Activated CD8-positive, alpha-beta memory T cell treated with anti-CD3 and anti-CD28 coated beads, Interleukin-2, amount 10 ng/mL, durations not matched to agents 7 days and 5 days (primary cell): ENCODE measurements at places on chromosomes 7 and 10.

- no peak overlapping the region for H3K27ac ChIP-seq
- no peaks in the 10 kb centered on the region for H3K27me3 ChIP-seq
- no peaks in the 10 kb centered on the region for H3K4me1 ChIP-seq
- no peaks in the 10 kb centered on the region for H3K36me3 ChIP-seq
- H3K4me3 ChIP-seq, result no peak overlapping the region
Measured at GRCh38 chr7:116021237-116021636, 9.3 kb downstream of the TFEC start.

DNA sequence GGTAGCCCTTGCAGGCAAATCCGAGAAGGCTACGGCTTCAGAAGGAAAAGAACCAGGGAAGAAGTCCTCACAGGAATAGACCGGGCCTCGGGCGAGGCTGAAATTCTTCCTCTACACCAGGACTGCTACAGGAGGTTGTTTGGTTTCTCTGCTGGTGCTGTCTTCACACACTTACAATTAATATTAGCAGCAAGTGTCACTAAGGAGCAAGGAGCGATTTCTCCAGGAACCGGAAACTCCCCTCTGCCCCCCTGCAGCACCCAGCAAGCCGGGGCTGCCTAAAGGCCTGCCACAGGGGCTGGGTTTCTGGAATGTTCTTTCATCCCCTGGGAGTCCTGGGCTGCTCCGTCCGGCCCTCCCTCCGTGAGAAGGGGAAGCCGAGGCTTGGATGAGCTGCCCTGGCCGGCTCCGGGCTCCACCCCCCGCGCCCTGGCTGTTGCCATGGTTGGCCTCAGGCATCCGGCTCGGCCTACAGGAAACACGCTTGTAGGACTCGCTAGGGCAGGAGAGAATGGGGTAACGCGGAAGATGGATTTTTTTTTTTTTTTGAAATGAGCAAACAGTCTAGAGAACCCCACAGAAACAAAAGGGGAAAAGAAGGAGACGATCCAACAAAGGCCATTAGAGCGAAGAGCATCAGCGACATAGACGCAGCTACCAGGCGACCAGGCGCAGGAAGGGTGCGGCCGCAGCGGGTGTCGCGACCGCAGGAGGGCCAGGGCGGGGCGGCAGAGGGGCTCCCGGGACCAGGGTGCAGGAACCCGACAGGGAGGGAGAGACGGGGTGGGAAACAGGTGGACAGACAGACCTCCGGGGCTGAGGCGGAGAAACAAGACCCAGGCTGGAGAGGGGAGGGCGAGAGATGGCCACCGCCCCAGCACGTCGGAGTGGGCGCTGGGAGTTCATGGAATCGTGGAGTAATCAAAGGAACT lies 33.0 kb downstream of the EN2 start:
- H3K27me3 ChIP-seq, result peaks cover 47% of the 10 kb centered on the region
- H3K4me1 ChIP-seq, result peaks cover 20% of the 10 kb centered on the region
- peak overlapping the region; percentile 66 for H3K4me3 ChIP-seq
- H3K36me3 ChIP-seq, result peaks cover 2% of the 10 kb centered on the region
- peak; percentile 77 for DNase-seq

- no peaks in the 10 kb centered on the region for H3K36me3 ChIP-seq
- H3K27ac ChIP-seq, result no peak overlapping the region
- DNase-seq, result no peak
- no peaks in the 10 kb centered on the region for H3K27me3 ChIP-seq
- H3K4me3 ChIP-seq, result no peak overlapping the region
Measured at GRCh38 chr7:18552943-18553604, 57.5 kb downstream of the HDAC9 start.

GRCh38 chr7:28530175-28530802 lies 118.0 kb downstream of the CREB5 start:
- no peak for DNase-seq
- no peak overlapping the region for H3K4me3 ChIP-seq
- H3K27me3 ChIP-seq, result no peaks in the 10 kb centered on the region
- no peaks in the 10 kb centered on the region for H3K36me3 ChIP-seq
- no peak overlapping the region for H3K27ac ChIP-seq
- no peaks in the 10 kb centered on the region for H3K4me1 ChIP-seq

DNA sequence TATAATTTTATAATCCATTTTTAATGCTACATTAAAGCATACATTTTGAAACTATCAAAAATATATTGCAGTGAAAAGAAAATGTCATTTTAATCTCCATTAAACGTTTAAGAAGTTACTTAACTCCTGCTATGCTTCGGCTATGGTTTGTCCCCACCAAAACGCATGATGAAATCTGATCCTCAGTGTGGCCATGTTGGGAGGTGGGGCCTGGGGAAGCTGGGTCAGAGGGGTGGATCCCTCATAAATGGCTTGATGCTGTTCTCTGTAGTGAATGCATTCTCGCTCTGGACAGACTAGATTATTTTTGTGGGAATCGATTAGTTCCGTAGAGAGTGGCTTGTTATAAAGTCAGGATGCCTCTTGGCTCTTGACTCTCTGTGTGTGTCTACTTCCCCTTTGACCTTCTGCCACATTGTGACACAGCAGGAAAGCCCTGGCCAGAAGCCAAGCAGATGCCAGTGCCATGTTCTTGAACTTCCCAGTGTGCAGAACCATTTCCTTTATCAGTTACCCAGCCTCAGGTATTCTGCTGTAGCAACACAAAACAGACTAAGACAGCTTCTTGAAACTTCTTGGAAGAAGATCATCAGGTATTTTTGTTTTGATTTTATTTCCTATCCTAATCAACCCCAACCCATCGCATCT lies 77.8 kb downstream of the TCERG1L start:
- H3K36me3 ChIP-seq, result no peaks in the 10 kb centered on the region
- DNase-seq, result no peak
- H3K27me3 ChIP-seq, result no peaks in the 10 kb centered on the region
- no peak overlapping the region for H3K27ac ChIP-seq

DNA sequence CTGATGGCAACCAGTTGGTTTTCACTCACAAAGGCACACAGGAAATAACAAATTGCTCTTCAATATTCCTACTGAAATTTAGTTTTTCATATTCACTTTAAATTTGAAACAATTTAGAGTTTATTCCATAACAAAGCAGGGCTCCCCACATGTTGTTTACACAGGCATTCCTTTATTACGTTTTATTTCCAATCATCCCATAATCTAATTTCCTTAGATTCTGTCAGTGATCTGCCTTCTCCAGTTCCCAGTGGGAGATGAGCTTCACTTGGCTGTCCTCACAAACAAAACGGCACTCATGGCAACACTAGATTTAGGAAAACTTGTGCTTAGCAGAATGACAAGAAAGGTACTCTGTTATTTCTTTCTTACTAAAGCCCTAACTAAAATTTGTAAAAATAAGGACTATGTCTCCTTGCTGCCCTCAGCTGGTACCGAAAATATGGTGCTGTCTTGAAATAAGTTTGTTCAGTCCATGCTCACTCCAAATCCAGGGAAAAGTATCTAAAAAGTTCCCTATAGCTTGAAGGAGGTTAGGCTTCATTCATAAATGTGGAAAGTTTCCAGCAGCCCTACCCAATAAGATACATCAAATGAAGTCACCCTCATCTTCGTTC lies 23.0 kb downstream of the PHYH start:
- H3K4me1 ChIP-seq, result peaks cover under 1% of the 10 kb centered on the region
- peaks cover 1% of the 10 kb centered on the region for H3K36me3 ChIP-seq
- no peaks in the 10 kb centered on the region for H3K27me3 ChIP-seq
- no peak overlapping the region for H3K27ac ChIP-seq
- H3K4me3 ChIP-seq, result no peak overlapping the region
- no peak for DNase-seq

GRCh38 chr10:132765435-132765834 lies 20.5 kb downstream of the NKX6-2 start:
- no peak overlapping the region for H3K4me3 ChIP-seq
- H3K27ac ChIP-seq, result no peak overlapping the region
- no peaks in the 10 kb centered on the region for H3K36me3 ChIP-seq
- no peaks in the 10 kb centered on the region for H3K4me1 ChIP-seq

DNA sequence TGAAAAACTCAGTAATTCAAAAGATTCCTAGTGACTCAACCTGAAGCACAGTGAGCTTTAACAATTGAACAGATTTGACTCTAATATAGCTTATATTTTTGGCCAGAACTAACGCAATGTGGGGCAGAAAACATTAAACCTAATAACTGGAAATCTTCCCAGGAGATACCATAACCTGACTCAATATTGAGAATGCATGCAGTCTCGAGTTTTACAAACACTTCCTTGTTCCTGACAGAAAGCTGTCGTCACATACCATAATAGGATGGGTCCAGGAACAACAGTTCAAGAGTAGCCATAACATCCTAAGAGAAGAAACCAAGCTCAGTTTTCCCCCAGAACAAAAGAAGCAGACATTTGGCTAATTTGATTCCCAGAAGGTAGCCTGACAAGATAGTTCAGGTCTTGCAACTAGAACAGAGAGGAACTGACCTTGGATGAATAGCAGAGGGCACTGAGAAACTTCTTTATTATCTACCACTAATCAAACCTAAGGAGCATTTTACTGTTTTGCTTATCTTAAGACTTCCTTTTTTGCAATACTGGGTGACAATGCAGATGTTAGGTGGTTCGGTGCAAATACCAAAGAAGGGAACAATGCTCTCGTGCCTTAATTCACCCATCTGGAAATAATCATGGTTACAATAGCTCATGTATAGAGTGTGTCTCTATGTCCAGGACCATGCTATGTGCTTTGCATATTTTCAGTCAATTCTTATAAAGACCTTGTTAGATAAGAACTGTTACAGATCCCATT lies 38.6 kb upstream of the ACSL5 start:
- no peak for DNase-seq
- H3K4me1 ChIP-seq, result peaks cover 2% of the 10 kb centered on the region
- H3K27me3 ChIP-seq, result peaks cover 3% of the 10 kb centered on the region
- no peak overlapping the region for H3K4me3 ChIP-seq
- no peaks in the 10 kb centered on the region for H3K36me3 ChIP-seq

- H3K4me3 ChIP-seq, result no peak overlapping the region
- peaks cover 1% of the 10 kb centered on the region for H3K36me3 ChIP-seq
Measured at GRCh38 chr10:129605986-129606518, 139.0 kb downstream of the MGMT start.

DNA sequence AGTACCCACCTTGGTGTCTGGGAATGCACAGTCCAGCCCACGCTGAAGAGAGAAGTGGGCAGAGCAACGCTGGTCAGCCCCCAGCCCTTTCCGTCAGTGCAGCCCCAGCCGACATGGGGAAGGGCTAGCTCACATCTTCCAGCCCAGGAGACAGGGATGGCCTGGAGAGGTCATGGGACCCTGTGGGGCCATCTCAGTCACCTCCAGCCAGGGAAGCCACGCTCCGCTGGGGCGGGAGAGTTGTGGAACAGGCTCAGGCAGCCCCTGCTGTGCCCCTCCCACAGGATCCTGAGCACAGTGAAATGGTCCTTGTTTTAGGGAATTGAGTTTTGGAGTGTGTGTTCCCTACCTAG lies 85.1 kb downstream of the PAXIP1 start:
- peaks cover 23% of the 10 kb centered on the region for H3K27me3 ChIP-seq
- H3K36me3 ChIP-seq, result no peaks in the 10 kb centered on the region
- H3K4me3 ChIP-seq, result no peak overlapping the region
- H3K27ac ChIP-seq, result no peak overlapping the region
- peaks cover 4% of the 10 kb centered on the region for H3K4me1 ChIP-seq
- no peak for DNase-seq

GRCh38 chr10:124225467-124226270 lies 132.3 kb upstream of the CHST15 start:
- peak overlapping the region; percentile 79 for H3K27ac ChIP-seq
- DNase-seq, result peak; percentile 75
- no peaks in the 10 kb centered on the region for H3K27me3 ChIP-seq

DNA sequence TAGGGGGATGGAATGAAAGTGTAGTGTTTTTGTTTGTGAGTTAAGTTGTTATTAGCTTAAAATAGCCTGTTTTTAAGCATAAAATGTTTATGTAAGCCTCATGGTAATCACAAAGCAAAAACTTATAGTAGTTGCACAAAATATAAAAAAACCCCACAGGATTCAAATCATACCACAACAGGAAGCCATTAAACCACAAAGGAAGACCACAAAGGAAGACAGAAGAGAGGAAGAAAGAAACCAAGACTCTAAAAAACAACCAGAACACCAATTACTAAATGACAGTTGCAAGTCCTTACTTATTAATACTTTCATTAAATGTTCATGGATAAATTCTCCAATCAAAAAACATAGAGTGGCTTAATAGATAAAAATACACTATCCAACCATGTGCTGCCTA lies 63.6 kb downstream of the ANKRD7 start:
- H3K36me3 ChIP-seq, result peaks cover 29% of the 10 kb centered on the region
- peaks cover 63% of the 10 kb centered on the region for H3K27me3 ChIP-seq

- H3K4me3 ChIP-seq, result no peak overlapping the region
- peaks cover 40% of the 10 kb centered on the region for H3K27me3 ChIP-seq
- no peak for DNase-seq
- peaks cover 5% of the 10 kb centered on the region for H3K4me1 ChIP-seq
- H3K36me3 ChIP-seq, result no peaks in the 10 kb centered on the region
Measured at GRCh38 chr10:43685744-43686143, 37.1 kb upstream of the ZNF32 start.

- DNase-seq, result no peak
- H3K4me1 ChIP-seq, result peaks cover 30% of the 10 kb centered on the region
- no peak overlapping the region for H3K4me3 ChIP-seq
- no peak overlapping the region for H3K27ac ChIP-seq
- peaks cover 7% of the 10 kb centered on the region for H3K36me3 ChIP-seq
- H3K27me3 ChIP-seq, result no peaks in the 10 kb centered on the region
Measured at GRCh38 chr10:102775935-102776669, 32.4 kb downstream of the WBP1L start.

DNA sequence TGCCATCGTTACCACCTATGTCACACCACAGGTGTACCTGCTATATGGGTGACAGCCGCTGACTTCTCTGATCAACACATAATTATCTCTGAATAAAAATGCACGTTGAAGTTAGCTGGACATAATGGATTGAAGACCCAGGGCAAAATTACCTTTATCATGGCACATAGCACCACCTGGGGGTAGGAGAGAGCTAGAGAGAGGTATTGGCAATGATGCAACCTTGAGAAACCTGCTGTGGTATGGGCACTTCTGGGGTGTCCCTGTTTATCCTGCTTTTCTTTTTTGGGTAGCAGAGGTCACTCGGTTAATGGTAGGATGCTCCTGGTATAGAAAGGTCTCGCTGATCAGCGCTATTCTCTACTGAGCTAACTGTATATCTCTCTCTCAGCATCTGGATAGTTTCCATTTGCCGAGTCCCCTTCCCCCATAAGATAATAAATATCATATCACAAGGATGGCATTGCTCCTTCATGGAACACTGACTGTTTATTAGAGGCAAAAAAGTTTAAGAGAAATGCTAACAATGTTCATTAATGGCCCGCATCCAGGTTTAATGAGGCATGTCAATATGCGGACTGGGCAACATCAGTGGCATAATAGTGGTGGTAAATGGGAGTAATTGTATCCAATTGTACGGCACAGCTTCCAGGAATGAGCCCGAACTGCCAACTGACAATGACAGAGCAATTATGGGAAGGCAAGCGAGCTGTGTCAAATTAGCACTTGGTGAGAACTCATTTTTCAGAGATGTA lies 323.1 kb downstream of the TFEC start:
- H3K36me3 ChIP-seq, result no peaks in the 10 kb centered on the region
- peaks cover 2% of the 10 kb centered on the region for H3K27me3 ChIP-seq
- no peaks in the 10 kb centered on the region for H3K4me1 ChIP-seq
- H3K4me3 ChIP-seq, result no peak overlapping the region
- no peak for DNase-seq
- no peak overlapping the region for H3K27ac ChIP-seq
